Stomach (tissue), 19 donors: ENCODE measurements at places on chromosomes 3 and 15. TPM values are rescaled to one million over a fixed set of nuclear protein-coding genes. Genes with fewer than 3 reads are reported as not detected.
A peak's percentile ranks its signal among the peaks of the same experiment; 100 is the strongest.

DNA sequence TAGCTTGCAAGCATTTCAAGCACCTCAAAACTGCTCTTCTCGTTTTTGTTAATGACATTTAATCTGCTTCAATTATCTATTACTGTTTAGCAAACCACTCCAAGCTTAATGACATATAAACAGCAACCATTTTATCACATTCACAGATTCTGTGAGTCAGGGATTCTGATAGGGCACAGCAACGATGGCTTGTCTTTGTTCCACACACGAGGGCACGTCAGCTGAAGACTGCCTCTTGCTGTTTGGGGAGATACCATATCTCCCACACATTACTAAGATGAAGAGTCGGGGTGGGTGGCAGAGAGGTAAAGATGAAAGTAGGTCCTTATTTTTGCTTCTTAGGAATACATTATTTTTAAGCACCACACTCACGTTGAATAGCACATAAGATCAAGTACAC is 19.3 kb downstream of the CPOX start:
- H3K4me3 ChIP-seq, result no peak overlapping the region
- H3K4me1 ChIP-seq, result no peaks in the 10 kb centered on the region
- no peaks in the 10 kb centered on the region for H3K27me3 ChIP-seq
- no peak overlapping the region for H3K27ac ChIP-seq
- DNase-seq, result no peak
- peaks cover 23% of the 10 kb centered on the region for H3K36me3 ChIP-seq

DNA sequence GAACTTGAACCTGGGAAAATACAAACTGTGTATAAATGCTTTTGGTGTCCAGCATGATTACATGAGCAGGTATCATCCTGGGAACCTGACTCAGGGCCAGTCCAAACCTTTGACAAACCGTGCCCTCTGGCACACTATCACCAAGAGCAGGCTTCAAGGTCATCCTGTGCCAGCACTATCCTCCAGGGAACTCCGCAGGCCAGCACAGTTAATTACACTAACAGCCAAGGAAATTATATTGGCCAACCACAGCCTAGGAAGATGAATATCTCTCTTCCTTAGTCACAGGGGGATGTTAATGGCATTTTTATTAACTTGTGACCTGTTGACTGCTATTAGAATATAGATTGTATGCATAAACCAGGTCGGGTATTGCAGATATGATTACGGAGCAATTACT is 262.0 kb downstream of the TUSC7 start:
- H3K4me1 ChIP-seq, result no peaks in the 10 kb centered on the region
- no peak overlapping the region for H3K27ac ChIP-seq
- no peaks in the 10 kb centered on the region for H3K36me3 ChIP-seq
- no peaks in the 10 kb centered on the region for H3K27me3 ChIP-seq
- no peak for DNase-seq

- DNase-seq, result no peak
- H3K27me3 ChIP-seq, result peaks cover 53% of the 10 kb centered on the region
- no peak overlapping the region for H3K27ac ChIP-seq
- H3K4me1 ChIP-seq, result peaks cover 35% of the 10 kb centered on the region
Measured at GRCh38 chr3:181730934-181731333, 19.2 kb downstream of the SOX2 start.

- no peak overlapping the region for H3K4me3 ChIP-seq
- peaks cover 70% of the 10 kb centered on the region for H3K36me3 ChIP-seq
- no peaks in the 10 kb centered on the region for H3K4me1 ChIP-seq
- no peaks in the 10 kb centered on the region for H3K27me3 ChIP-seq
Measured at GRCh38 chr3:38015485-38015884, 14.0 kb downstream of the PLCD1 start.

- H3K36me3 ChIP-seq, result no peaks in the 10 kb centered on the region
- DNase-seq, result no peak
- H3K27ac ChIP-seq, result no peak overlapping the region
- no peak overlapping the region for H3K4me3 ChIP-seq
- H3K4me1 ChIP-seq, result no peaks in the 10 kb centered on the region
Measured at GRCh38 chr15:78327466-78327865, 12.7 kb upstream of the CRABP1 start.

DNA sequence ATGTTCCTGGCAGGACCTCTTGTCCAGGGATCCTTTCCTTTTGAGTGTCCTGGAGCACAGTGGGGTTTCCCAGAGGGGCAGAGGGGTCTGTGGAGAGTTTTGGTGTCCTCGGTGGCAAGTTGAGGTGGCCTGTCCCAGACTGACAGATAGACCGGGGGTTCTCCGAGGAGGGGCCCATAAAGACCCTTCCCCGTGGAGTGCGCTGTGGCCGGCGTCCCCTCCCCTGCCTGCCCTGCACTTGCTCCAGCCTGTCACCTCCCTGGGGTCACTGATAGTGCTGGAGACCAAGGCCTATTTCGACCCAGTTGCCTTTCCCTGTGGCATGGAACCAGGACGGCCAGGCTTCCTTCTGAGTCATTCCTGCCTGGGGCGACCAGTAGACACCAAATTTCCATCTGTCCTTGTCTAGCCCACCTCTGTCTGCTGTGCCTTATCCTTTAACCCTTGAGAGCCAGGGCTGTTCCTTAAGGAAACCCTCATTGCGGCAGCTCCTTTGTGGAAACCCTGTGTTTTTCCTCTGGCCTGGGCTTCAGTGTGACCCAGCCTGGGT is 2.9 kb downstream of the MUC4 start:
- DNase-seq, result no peak
- no peaks in the 10 kb centered on the region for H3K36me3 ChIP-seq
- no peak overlapping the region for H3K4me3 ChIP-seq
- H3K27ac ChIP-seq, result no peak overlapping the region
- peaks cover 26% of the 10 kb centered on the region for H3K27me3 ChIP-seq

- no peaks in the 10 kb centered on the region for H3K36me3 ChIP-seq
- no peak overlapping the region for H3K27ac ChIP-seq
- no peak overlapping the region for H3K4me3 ChIP-seq
Measured at GRCh38 chr15:100944986-100945385, 25.8 kb downstream of the LRRK1 start.

- no peak overlapping the region for H3K4me3 ChIP-seq
- no peaks in the 10 kb centered on the region for H3K27me3 ChIP-seq
- no peak overlapping the region for H3K27ac ChIP-seq
- no peaks in the 10 kb centered on the region for H3K4me1 ChIP-seq
- DNase-seq, result peak; percentile 39
Measured at GRCh38 chr15:80660119-80660518, 35.0 kb upstream of the ABHD17C start.

The SLC9C1 gene
- total RNA-seq, result not detected

The CLDN16 gene
- not detected for total RNA-seq
